DMS153 (cell line): ENCODE measurements at places on chromosomes 7 and 10.
A peak's percentile ranks its signal among the peaks of the same experiment; 100 is the strongest.

- DNase-seq = no peak
Measured at GRCh38 chr7:127782075-127782474, 130.1 kb downstream of the SND1 start.

DNA sequence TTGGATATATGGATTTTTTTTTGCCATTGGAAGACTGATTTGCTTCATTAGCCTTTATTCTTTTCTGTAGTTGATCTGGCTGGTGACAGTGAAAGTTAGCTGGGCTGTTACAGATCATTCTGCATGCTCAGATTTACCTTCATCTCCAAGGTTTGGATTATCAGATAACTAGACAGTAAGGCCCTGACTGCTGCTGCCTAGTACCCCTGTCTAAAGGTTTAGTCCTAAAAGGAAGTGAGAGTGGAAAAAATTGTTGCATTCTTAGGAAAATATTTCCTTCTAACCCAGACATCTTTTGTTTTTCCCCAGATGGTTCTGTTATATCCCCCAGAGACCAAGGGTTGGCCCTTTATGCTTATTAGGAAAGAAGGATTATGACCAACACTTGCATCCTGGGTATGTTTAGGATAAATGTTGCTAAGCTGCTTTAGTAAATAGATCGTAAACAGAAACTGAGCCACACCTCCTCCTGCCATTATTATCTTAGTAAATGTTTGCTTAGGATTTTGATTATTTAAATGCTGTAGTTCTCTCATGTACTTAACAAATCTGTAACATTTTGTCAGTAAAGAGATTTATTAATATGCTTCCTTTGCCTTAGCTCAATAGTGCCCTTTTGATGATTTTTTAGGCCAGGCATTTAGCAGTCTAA, 44.4 kb downstream of the MCU start:
- DNase-seq = peak; percentile 80

DNA sequence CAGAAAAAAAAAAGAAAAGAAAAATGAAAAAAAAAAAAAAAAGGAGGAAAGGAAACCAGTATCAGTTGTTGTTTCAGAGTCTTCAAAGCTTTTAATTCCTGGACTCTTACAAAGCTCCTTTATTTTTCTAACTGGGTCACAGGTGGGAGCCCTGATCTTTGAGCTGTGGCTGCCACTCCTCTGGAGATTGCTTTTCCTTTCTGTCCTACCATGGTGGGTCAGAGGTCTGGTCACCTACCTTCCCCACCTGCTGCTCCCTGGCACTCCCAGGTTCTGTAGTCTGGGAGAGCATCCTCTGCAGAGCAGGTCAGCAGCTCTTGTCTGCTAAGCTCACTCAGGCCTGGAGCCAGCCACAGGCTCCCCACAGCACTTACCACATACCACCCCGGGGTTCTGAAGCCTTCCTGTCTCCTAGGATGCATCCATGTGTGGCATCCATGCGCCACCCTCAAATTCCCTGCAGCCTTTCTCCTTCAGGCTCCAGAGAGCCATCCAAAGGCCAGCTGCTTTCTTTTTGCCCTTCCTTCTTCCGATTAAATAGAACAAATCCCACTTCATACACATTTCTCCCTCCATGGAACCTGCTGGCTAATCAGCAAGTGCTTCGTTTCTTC, 73.2 kb upstream of the TPK1 start:
- DNase-seq = no peak

GRCh38 chr10:124566981-124567835, 105.6 kb downstream of the LHPP start:
- no peak for DNase-seq

- DNase-seq = no peak
Measured at GRCh38 chr7:105756367-105756766, 120.0 kb downstream of the ATXN7L1 start.
